ENCODE measurements at places on chromosomes 1 and 21.

DNA sequence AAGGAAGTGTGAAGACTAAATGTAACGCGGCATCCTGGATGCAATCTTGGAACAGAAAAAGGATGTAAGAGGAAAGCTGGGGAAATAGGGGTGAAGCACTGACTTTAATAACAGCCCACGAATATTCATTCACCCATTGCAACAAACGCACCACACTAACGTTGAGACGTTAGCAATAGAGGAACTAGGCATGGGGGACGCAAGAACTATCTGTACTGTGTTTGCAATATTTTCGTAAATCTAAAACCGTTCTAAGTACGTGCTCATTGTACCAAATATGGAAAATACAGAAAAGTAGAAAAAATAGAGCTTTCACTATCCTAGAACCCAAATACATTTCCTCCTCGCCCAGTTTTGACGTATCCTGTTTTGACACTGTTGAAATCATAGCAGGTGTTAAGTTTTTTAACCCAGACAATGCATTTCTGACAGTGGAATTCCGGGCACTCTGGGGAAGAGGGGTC lies 3.9 kb downstream of the LAPTM5 start:
- DNase-seq = no peak

DNA sequence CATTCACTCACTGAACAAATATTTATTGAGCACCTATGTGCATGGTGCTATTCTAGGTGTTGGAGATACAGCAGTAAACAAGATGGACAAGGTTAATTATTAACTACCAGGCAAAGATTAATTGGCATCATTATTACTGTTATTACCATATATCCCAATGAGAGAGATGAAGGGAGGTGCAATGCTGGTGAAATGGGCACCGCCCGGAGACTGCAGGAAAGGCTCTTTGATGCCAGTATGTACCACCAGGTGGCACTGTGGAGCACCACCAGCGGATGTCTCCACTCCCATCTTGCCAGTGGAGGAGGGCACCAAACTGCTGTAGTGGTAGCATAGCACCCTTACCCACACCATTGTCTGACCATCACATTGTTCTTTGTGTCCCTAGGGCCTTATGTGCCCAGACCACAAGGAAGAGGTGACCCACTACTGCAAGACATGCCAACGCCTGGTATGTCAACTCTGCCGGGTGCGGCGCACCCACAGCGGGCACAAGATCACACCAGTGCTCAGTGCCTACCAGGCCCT lies 3.0 kb downstream of the TRIM46 start:
- peak; percentile 80 for DNase-seq

- DNase-seq = peak; percentile 88
These were observed 5.1 kb upstream of the ARNT start for GRCh38 chr1:150881331-150882070.

DNA sequence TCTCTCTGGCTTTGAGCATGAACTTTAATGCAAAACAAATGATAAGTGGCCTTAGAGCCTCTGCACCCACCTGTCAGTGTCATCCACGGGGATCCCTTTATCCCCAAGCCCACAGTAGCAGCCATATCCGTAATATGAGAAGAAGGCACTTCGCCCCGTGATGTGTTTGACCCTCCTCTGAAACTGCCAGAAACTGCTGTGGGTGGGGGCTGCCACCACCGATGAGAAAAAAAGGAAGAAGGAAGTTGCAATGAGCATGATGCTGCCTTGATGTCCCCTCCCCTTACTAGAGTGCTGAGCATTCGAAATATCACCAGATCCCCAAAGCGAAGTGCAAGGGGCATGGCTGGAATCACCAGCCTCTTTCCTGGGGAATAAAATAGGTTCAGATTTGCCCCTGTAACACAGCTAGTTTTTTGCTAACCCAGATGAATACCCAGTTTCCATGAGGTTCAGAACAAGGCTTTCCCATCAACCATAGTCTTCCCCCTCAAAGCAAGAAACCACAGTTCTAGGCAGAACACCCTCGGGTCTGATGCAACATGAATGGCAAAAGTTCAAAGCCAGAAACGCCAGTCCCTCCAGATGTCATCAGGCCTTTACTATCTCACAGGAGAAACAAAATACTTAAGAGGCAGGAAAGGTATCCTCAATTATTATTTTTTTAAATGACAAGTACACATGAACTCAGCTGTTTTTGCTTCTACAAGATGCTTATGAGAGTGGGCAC lies 10.8 kb upstream of the UBXN10 start:
- DNase-seq = no peak

GRCh38 chr1:208235982-208236761 lies 8.0 kb downstream of the PLXNA2 start:
- peak; percentile 80 for DNase-seq

- DNase-seq = peak; percentile 69
These were observed 81.6 kb downstream of the CD58 start for GRCh38 chr1:116489231-116489697.

DNA sequence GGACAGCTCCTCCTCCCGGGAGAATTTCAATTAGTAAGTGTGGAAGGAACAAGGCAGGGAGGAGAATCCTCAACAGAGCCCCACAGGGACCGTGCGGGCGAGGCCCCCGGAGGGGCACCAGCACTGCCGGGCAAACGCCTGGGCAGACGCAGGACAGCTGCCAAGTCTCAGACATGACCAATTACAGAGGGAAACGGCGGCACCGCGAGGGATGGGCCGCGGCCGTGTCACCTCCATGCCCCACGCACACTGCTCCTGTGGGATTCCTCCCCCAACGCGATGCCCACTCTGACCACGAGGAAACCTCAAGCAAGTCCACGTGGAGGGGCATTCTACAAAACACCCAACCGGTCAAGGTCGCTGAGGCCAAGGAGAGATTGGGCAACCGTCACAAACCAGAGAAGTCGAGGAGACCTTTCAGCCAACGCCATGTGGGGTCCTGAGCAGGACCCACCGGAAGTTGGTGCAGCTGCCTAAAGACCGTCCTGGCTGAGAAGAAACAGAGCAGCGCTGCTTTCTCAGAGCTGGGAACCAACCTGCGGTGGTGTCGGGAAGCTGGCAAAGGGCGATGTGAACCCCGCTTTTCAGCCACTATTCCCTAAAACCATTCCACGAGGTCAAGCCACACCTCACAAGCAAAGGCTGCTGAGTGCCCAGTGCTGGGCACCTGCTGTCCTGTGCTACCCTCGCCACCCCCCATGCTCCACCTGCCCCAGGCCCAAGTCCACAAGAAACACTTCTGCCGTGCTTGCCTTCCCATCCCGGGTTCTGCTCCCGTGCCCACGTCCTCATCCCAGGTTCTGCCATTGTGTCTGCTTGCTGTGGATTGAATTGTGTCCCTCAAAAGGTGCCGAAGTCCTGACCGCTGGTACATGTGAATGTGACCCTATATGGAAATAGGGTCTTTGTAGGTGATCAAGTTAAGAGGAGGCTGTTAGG lies 1.4 kb upstream of the KRTAP10-4 start:
- no peak for DNase-seq

DNA sequence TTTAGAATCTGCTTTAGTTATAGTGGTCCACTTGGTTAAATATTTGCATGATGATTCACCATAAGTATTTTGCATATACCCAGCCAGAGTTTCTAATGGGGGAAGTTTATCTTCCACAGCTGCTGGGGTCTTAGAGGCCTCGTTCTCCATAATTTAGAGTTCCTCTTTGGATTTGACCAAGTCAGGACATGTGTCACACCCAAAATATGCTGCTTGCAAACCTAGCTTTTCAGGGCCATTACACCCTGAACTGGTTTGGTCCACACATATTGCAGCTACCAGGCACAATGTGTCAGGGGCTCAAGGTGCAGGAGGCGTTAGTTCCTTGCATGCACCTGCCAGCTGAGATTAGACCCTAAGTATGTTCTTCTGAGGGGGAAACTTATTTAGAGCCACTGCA lies 17.1 kb upstream of the FMO4 start:
- DNase-seq = no peak

GRCh38 chr1:184684285-184685074 lies 70.2 kb downstream of the EDEM3 start:
- DNase-seq = no peak

- peak; percentile 40 for DNase-seq
These were observed 33.9 kb upstream of the CAMK1G start for GRCh38 chr1:209549443-209550205.

DNA sequence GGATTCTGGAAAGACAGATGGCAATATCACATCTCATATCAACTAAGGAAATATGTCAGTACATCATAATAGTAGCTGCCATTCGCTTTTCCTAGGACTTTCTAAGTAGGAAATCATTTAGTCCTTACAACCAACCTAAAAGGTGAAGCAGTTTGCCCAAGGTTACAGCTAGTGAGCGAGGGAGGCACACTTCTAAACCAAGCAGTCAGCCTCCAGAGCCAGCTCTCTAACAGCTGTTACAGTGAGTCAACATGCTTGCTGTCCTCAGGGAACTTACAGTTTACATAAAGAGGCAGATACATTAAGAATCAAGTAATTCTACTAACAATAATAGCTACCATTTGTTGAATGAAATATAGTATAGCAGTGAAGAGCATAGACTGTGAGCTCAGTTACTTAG lies 57.1 kb downstream of the GIPC2 start:
- peak; percentile 18 for DNase-seq

DNA sequence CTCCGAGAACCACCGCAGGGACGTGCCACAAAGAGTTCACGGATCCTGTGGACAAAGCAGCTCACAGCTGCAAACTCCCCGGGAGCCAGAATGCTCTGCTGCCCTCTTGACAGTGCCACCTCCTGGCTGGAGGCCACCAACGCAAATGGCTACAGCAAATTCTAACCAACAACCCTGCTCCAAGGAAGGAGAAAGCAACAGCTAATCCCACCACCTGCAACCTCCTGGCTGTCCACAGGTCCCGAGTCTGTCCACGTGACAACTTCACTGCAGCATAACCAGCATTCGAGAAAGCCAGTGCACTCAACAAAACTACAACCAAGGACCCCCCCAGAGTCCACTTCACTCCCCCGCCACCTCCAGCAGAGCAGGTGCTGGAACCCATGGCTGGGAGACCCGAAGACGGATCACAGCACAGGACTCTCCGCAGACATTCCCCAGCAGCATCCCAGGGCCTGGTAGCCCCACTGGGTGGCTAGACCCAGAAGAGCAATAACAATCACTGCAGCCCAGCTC lies 17.3 kb downstream of the POFUT2 start:
- peak; percentile 30 for DNase-seq

GRCh38 chr1:55893155-55893554 lies 678.0 kb upstream of the USP24 start:
- peak; percentile 80 for DNase-seq

DNA sequence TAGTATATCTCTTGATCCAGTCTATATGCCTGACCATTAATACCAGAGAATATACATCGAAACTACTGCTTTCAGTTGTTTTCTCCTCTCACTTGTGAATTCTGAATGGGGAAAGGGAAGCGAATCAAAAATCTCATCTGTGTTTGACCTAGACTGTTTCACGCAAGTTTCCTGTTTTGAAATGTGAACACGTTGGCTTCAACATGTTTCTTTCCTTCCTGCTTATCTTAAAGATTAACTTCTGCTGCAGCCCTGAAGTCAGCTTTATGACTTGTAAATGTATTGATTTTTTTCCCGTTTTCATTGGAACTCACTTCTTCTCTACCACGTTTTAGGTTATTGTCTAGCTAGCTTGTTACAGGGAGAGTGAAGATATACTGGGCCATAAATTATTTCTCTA lies 49.9 kb downstream of the SNX27 start:
- DNase-seq = no peak

- DNase-seq = no peak
These were observed 110.3 kb downstream of the DUSP10 start for GRCh38 chr1:221631556-221631955.

- peak; percentile 14 for DNase-seq
These were observed 5.8 kb upstream of the CD1C start for GRCh38 chr1:158283965-158284364.

GRCh38 chr1:224432672-224433040 lies 1.9 kb downstream of the WDR26 start:
- peak; percentile 44 for DNase-seq

GRCh38 chr1:219563568-219563967 lies 49.3 kb downstream of the ZC3H11B start:
- DNase-seq = no peak

DNA sequence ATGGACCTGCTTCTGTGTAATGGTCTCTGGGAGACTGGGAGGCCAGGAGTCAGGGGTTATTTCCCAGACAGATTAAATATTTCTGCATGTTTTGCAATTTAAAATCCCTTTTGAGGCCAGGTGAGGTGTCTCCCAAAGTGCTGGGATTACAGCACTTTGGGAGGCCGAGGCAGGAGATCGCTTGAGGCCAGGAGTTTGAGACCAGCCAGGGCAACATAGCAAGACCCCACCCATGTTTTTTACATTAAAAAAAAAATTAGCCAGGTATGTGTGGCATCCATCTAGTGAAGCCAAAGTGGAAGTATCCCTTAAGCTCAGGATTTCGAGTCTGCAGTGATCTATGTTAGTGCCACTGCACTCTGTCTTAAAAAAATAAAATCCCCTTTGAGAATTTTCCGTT lies 34.1 kb downstream of the ECHDC2 start:
- DNase-seq = no peak

- no peak for DNase-seq
These were observed 14.4 kb downstream of the C1orf159 start for GRCh38 chr1:1101503-1101902.

- no peak for DNase-seq
These were observed 22.9 kb upstream of the COL18A1 start for GRCh38 chr21:45381865-45382696.

GRCh38 chr1:243435836-243436235 lies 180.0 kb downstream of the SDCCAG8 start:
- no peak for DNase-seq

DNA sequence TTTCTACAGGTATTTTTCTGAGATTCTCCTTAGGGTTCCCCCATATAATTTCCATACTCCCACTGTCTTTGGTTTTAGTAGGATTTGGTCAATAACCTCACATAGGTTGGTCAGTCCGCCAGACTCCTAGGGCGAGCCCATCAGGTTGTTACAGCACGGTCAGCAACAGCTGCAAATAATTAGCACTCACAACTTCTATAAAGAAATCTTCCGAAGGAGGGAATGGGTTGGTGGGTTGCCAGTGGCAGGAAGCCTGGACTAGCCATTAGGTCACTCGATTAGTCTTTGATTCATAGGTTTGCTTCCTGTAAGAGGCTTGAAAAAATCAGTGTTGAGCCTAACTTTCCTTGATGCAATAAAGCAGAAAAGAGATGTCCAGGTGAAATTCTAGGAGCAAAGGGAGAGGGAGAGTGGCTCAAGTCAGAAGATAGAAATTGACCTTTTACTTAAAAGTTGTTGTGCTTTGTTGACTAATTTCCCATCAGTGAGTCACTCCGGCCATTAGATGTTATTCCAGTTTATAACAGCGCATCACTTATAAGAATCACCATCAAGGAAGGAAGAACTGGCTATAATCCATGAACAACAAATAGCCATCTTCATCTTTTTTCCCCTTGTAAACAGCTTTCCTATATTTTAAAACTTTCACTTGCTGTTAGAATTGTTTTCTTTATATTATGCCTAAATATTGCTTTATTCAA lies 88.3 kb downstream of the TPR start:
- DNase-seq = peak; percentile 37

GRCh38 chr1:34816778-34817177 lies 24.0 kb downstream of the GJA4 start:
- no peak for DNase-seq

DNA sequence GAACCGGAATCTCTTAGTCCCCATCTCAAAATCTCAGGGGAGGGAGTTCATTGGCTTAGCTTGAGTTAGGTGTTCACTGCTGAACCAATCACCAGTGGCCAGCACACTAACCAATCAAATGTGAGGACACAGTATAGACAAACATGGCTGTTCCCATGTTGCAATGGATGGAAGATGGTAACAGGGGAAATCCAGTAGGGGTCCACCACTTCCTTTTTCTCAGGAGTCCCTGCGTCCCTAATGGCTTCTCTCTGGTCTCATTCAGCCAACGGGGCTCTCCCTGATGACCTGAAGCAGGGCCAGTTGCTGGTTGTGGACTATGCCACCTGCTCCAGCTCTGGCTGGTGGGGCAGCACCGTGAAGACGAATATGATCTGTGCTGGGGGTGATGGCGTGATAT lies 9.7 kb downstream of the CELA2B start:
- DNase-seq = no peak
